ENCODE measurements at places on chromosomes 7 and 10.

DNA sequence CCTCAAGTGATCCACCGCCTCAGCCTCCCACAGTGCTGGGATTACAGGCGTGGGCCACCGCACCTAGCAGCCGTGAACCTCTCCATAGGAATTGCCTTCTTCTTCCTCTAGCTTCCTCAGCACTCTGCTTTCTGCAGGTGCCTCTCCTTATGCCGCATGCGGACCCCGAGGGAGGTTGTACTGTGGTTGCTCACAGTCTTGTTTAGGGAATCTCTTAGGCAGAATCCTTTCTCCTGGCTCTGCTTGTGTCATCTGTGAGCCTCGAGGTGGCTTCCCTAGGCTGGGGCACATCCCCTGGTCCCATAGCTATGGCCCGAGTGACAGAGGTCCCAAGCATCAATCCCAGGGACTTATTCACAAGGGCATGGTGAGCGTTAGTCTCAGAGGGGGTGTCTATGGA is 33.2 kb upstream of the GIMAP8 start:
- no peak for DNase-seq

GRCh38 chr7:38756521-38756920 is 125.3 kb upstream of the AMPH start:
- no peak for DNase-seq

DNA sequence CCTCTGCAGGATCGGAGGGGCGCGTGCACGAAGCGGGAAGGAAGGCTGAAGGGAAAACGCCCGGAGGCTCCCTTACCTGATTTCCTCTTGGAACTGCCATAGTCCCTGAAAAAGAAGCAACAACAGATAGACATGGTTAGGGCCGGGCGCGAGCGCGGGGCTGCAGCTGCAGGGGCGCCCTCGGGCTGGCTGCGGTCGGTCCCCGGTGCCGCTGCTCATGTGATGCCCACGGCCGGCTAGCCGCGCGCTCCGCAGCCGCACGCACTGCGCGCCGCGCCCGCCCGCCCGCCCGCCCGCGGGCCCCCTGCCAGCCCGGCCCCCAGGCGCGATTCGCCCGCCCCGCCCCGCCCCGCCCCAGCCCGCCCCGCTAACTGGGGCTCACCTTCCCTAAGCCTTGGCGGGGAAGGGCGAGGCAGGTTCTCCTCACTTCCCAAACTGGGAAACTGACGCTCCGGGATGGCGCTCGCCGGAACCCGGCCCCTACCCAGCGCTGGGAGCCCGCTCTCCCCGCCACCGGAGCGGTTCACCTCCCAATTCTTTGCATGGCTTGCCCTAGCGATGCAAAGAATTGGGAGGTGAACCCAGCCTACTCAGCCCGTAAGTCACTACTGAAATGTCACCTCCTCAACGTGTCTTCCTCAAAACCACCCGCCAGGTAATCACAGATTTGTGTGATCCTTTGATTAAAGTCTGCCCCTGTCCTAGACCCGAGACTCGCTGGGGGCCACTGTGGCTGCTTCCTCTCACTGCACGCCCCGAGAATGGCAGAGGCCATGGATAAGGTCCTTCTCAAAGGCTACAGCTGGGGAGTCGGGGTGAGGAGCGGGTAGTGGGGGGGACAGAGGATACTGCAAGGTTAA is 162.2 kb downstream of the SH3PXD2A start:
- DNase-seq = peak; percentile 71

- DNase-seq = peak; percentile 24
These were observed 89.7 kb upstream of the STEAP4 start for GRCh38 chr7:88396295-88396947.

- no peak for DNase-seq
These were observed 165.8 kb downstream of the CFTR start for GRCh38 chr7:117645481-117646165.

DNA sequence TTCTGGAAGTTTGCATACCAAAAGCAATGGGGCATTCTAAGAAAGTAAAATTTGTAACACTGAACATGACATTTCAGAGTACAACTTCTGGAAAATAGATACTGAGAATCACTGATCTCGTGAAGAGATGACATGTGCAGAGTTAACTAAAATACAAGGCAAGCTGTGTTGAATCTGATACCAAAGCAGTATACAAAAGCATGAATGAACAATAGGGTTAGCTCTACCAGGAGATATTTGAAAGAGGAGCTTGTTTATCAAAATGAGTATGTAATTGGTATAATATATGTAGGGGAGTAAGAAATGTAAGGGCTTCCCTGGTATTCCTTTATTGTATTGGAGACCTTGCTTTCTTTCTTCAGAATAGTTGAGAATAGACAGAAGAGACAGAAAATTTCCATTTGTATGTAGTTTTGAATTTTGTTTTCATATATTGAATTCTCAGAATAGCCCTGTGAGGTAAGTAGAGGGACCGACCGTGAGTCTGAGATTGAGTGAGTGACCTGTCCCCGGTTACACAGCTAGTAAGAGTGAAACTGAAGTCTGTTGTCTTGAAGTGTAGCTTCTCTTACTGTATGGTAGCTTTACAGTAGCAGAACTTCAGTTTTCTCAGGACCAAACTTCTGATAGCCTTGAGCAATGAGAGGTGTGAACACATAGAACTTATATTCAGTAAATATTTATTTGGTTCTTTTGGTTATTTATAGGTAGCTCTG is 5.0 kb downstream of the HBP1 start:
- DNase-seq = peak; percentile 14

DNA sequence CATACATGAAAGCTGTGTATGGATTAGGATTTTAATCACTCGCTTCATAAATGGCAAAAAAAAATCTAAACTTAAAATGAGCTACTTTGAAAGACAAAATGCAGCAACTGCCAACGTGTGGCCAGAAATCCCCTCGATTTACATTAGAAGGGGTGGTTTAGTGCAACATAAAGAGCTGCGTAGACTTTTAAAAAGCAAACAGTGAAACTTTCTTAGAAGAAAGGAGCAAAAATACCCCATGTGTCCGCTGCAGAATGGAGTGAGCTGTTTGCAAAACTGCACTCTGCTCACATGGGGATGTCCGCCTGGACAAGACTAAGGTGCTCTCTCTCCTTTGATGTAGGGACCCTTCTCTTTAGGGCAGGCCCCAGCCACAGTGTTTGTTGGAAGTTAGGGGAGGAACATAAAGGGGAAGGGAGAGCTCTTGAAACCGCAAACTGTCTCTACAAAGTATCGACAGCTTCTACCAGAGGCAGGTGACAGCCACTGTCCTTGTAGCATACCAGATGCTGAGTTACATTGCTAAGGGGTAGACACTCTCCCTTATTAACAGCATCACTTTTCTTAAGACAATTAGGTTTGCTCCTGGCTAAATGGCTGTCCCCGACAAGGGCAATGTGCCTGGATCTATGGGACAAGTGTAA is 528.1 kb downstream of the KCNMA1 start:
- no peak for DNase-seq

GRCh38 chr10:22473044-22473443 is 127.7 kb downstream of the SPAG6 start:
- DNase-seq = no peak

DNA sequence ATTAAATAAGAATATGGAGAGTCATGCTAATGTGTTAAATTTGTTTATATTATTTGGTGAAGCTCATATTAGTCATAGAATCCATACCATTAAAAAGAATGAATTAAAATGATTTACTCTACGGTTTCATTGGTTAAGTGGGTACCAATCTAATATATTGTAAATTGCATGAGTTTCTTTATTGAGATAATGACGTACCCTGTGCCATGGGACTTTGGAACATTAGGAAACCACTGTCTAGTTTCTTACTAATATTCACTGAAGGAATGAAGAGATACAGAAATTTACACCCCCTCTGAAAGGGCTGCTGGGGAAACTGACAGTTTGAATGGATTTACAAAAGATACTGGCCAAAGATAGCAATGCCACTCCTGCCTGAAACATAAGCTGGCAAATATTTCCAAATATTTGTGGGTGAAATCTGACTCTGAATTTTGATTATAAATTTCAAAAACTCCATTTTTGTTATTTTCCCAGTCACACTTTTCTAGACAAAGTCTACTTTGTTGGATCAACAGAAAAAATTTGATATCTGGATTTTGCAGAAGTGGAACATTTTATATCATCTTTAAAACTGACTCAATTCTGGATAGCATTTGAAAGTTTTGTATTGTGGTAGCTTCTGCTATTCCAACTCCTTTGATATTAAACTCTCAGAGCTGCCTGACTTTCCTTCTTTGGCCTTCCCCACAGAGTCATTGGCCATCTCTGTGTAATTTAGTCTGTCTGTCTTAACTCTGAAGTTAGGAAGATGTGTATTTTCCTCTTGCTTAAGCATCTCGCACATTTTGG is 22.3 kb downstream of the MDFIC start:
- no peak for DNase-seq

DNA sequence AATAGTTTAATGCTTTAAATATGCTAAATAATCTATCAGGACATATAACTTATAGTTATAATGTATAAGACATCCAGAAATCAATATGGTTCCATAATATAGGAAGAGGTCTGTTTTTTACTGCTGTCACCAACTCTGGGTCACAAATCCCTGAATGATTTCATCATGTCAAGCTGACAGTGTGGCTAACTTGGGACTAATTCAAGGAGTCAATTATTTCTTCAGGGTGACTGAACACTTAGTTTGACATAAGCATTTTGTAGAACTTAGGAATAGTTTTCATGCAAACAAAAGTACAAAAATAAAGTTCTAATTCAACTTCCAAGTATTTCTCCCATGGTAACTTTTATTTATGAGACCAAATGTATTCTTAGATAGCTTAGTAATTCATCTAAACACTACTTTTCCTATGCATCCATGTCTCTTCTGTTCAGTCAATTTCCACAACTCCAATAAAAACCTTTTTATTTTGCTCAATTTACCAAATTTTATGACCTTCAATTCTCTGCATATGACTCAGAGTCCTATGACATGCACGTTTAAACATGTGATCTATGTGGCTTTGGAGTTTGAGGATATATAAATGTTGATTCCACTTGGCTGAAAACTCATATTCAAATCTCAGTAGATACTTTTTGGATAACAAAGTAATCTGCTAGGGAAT is 40.3 kb upstream of the GNAT3 start:
- no peak for DNase-seq

DNA sequence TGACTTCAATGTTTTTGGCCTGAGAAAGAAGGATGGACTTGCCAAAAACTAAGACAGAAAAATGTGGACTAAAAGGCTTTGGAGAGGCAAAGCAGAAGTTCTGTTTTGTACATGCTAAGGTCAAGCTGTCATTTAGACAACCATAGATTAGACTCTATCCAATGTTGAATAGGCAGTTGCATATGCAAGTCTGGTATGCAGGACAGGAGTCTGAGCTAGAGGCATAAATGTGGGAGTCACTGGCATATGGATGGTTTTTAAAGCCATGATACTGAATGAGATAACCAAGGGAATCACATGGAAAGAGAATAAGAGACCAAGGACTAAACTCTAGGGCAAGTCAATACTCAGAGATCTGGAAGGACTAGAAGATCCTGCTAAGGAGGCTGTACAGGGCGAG is 164.1 kb downstream of the LSM5 start:
- no peak for DNase-seq

- DNase-seq = no peak
These were observed 134.1 kb upstream of the GDF10 start for GRCh38 chr10:47165711-47166404.

- no peak for DNase-seq
These were observed 309.7 kb downstream of the CSTF2T start for GRCh38 chr10:51389415-51390321.

GRCh38 chr10:100129424-100129823 is 47.8 kb upstream of the CPN1 start:
- no peak for DNase-seq

DNA sequence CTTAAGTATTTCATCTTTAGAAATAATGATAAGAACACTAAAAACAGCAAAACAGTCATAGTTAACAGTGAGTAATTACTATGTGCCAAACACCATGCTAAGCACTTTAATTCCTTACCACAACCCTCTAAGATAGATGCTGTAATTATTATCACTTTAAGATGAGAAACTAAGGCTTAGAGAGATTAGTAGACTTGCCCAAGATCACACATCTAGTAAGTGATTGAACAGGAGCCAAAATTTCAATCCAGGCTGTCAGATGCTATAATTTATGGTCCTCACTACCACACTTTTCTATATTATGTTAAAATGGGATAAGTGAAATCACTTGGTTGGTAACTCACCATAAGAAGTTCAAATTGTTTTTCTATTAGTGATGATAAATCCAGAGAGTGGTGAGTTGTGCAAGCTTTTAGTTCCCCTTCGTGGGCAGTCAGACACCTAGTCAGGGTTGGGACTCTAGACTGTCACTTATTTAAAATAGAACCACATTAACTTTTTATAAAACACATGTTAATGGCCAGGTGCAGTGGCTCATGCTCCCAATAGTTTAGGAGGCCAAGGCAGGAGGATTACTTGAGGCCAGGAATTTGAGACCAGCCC is 85.9 kb upstream of the GATA3 start:
- DNase-seq = no peak

- DNase-seq = peak; percentile 33
These were observed 108.5 kb upstream of the ANLN start for GRCh38 chr7:36280840-36281812.

GRCh38 chr10:51806079-51806835 is 106.9 kb upstream of the CSTF2T start:
- DNase-seq = no peak

DNA sequence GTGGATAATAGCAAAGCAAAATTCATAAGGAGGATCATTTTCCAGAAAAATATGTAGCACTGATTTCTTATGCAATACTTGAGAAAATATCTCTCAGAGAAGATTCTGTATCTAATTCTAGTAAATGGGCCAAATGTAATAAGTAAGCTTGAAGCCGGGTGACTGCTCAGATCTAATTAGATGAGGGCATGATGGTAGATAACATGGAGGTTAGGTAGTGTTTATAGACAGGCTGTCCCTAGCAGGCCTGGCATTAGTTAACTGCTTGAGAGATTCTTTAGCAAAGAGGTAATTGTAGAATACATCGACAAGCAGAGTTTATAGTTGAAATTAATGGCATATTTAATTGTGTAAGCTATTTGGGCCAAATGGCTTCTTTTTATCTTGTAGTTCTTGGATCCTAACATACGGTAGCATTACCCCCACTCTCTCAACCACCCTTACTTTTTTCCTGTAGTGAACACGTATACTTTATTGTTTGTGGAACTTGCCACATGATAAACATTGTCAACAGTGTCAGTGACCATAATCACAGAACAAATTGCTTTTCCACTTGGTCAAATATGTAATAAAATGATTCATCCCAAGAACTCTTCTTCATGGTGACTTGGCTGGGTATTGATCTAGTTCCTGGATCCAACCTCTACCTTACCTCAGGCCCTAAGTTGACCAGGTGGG is 343.1 kb downstream of the BBS9 start:
- DNase-seq = no peak

GRCh38 chr10:94205396-94205831 is 157.3 kb downstream of the NOC3L start:
- DNase-seq = no peak
